Naive thymus-derived CD8-positive, alpha-beta T cell (primary cell): ENCODE measurements at places on chromosomes 1 and 21. TPM values are rescaled to one million over a fixed set of nuclear protein-coding genes. Genes with fewer than 3 reads are reported as not detected.

CHI3L2 gene
- total RNA-seq = 6.5 TPM

BMP8A gene
- not detected for total RNA-seq

RPL22 gene
- total RNA-seq = 577 TPM

ZNF648 gene
- total RNA-seq = not detected

MPZL1 gene
- total RNA-seq = 6.9 TPM

PATJ gene
- 33.8 TPM for total RNA-seq

IQGAP3 gene
- not detected for total RNA-seq

EPHA8 gene
- not detected for total RNA-seq

ACAP3 gene
- 65.3 TPM for total RNA-seq

RAB42 gene
- not detected for total RNA-seq

DHCR24 gene
- total RNA-seq = 4.2 TPM

OR10Z1 gene
- total RNA-seq = not detected

RGSL1 gene
- not detected for total RNA-seq

TRNP1 gene
- total RNA-seq = not detected

RHEX gene
- total RNA-seq = not detected

ZRANB2 gene
- total RNA-seq = 171 TPM

SLFNL1 gene
- total RNA-seq = 0.47 TPM

RAP1GAP gene
- 0.60 TPM for total RNA-seq

SLC44A5 gene
- 4.4 TPM for total RNA-seq

ACOT11 gene
- total RNA-seq = 0.31 TPM

FOXO6 gene
- total RNA-seq = not detected

VSIG8 gene
- total RNA-seq = not detected

ATP1A2 gene
- total RNA-seq = not detected

MANEAL gene
- total RNA-seq = 1.0 TPM

SELENOF gene
- total RNA-seq = 166 TPM

ROR1 gene
- total RNA-seq = 0.44 TPM

LIN28A gene
- not detected for total RNA-seq

MR1 gene
- 28.8 TPM for total RNA-seq
